ENCODE measurements at places on chromosomes 2 and 18.

DNA sequence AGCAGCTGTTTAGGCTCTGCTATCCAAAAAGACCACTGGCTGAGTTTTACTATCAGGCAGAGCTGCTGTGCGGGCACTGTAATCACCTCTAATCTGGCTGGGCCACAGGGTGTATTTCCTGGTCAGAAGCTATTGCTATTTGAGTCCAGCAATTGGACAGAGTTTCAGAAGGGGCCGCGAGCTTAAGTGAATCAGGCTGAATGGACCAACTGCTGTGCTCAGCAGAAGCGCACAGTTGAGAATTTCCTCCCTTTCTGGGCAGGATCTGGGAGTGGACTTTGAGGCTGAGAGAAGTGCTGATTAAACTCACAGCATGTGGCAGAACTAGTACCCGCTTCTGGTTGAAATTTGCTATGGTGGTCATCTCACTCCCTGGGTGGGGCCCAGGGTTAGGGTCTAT is 251.8 kb downstream of the INSIG2 start:
- DNase-seq: no peak

DNA sequence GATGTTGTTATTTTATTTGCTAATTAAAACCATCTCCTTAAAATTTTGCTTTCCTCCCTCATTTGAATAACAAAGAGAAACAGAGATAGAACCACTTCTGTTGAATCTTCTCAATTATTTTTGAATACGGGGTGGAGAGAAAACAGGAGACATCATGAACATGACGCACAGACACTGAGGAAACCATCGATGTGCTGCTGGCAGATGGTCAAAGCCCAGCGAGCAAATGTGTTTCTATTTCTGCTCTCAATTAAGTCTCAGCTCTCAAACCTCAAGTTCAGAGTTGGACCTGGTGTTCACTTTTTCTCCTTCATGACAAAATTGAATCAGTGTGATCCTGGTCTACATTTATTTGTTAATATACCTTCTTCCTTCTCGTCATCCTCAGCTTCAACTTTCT is 36.1 kb upstream of the TWIST2 start:
- DNase-seq: no peak

DNA sequence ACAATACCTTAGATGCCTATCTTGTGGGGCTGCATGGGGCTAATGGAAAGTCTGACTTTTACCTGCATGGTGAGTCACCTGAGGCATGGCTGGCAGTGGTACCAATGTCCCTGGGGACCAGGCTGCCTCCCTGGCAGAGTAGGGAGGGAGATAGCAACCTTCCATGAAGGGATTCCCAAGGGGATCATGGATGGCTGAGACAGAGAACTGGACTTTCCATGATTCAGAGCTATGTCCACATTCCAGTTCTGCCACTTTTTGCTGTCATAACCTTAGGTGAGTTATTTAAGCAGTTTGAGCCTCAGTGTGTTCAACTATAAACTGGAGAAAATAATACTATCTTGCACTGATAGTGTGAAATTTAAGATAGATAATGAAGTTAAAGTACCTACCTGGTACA is 178.6 kb downstream of the SETBP1 start:
- no peak for DNase-seq

GRCh38 chr2:213147538-213147937 is 3.9 kb downstream of the IKZF2 start:
- DNase-seq: no peak

DNA sequence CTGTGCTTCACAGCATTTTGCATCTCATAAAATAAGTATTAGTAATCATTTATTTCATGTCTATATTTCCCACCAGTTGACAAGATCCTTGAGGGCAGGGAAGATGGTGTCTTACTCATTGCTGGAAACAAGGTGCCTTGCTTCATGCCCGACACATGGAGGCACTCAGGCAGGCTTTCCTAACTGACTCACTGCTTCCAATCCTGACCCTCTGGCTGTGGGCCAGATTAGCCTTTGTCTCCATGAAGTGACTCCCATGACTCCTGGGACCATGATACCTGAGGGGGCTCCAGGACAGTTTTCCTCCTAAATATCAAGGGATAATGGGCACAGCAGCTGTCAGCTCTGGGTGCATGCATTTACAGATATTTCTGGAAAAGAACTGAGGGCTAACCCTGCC is 275.1 kb downstream of the AGPS start:
- no peak for DNase-seq

GRCh38 chr2:60554074-60554645 is 706 bp upstream of the BCL11A start:
- no peak for DNase-seq

DNA sequence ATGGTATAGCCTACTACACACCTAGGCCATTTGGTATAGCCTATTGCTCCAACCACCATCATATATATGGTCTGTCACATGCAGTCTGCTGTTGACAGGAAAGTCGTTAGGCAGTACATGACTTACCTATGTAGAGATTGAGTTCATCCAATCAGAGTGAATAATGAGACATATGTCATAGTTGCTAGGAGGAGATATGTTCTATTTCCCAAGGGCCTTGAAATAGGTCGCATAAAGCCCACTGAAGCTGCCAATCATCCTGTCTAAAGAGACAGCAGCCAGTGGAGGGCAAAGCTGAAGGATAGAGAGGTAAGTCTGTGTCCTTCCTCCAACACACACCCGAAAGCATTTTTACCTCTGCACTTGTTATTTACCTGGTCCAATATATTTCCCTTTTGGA is 263.4 kb downstream of the PTPRM start:
- no peak for DNase-seq

- no peak for DNase-seq
Measured at GRCh38 chr2:230660294-230661060, 52.2 kb upstream of the CAB39 start.

All from substantia nigra (tissue), 51 donors.